Muscle of leg (tissue), 16 donors: ENCODE measurements at places on chromosomes 5 and 9. TPM values are rescaled to one million over a fixed set of nuclear protein-coding genes. Genes with fewer than 3 reads are reported as not detected.

CENPK gene
- 16.1 TPM for polyA plus RNA-seq

EQTN gene
- not detected for polyA plus RNA-seq

ELOVL7 gene
- 0.95 TPM for polyA plus RNA-seq

GRCh38 chr5:95100551-95100950 lies 184.3 kb downstream of the MCTP1 start:
- H3K36me3 ChIP-seq: no peaks in the 10 kb centered on the region
- H3K27me3 ChIP-seq: no peaks in the 10 kb centered on the region
- no peak overlapping the region for H3K4me3 ChIP-seq
- H3K27ac ChIP-seq: no peak overlapping the region
- H3K4me1 ChIP-seq: no peaks in the 10 kb centered on the region

DNA sequence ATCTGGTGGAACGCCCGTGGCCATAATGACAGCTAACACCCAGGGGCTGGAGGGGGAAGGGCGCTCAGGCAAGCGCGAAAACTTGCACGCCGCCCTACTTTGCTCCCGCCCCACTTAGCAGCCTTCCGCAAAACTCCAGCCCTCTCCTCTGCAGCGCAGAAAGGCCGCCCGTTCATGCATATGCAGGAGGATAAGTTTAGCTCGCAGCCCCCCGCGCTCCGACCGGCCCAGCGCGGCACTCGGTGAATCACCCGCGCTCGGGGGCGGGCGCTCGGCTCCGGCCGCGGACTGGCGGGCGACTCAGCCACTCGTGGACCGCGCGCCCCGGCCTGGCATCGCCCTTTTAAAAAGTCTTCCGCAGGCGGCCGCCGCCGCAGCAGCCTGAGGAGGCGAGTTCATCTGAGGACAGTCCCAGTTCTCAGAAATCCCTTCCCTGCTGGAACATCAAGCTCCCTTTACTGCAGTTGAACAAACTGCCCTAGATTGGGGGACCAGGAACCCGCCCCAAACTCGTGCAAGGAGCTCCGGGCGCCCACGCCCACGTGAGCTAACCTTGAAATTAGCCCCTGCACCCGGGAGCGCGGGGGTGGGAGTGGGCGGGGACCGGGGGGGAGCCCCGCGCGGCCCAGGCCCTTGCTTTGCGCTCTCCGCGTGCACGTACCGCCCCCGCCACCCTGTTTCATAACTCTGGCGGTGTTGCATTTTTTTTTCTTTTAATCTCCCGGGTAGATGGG lies 4.5 kb upstream of the KLF9 start:
- DNase-seq: peak; percentile 96
- H3K27me3 ChIP-seq: peaks cover 19% of the 10 kb centered on the region
- no peaks in the 10 kb centered on the region for H3K36me3 ChIP-seq
- H3K27ac ChIP-seq: peak overlapping the region; percentile 94
- H3K4me3 ChIP-seq: peak overlapping the region; percentile 57

DNA sequence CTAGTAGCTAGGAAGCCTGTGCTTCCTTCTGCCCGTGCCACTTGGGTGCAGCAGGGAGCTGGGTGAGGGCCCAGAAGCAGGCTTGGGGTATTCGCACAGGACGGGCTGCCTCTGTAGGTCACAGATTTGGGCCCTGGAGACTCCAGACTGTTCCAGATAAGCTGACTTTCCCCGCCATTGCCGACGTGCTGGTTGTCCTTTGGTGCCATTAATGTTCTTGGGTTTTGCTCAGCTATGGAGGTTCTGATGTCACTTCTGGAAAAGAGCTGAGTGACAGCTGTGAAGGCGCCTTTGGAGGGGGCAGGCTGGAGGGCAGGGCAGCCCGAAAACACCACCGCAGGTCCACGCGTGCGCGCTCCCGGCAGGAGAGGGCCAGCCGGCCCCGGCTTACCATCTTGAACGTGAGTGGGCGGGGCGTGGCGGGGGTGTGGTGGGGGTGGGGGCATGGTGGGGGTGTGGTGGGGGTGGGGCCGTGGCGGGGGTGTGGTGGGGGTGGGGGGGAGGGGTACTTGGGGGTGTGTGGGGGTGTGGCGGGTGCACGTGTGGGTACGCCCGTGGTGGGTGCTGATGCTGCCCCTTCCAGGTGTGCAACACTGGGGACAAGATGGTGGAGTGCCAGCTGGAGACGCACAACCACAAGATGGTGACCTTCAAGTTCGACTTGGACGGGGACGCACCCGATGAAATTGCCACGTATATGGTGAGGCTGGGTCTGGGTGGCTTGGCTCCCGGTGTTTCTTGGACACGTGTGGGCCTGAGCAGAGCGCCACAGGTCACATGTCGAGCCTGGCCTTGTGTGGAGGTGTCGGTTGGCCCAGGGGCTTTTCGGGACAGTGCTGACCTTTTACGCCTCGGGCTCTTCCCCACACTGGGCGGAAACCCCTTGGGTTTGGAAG lies 79.6 kb downstream of the WNK2 start:
- H3K4me3 ChIP-seq: no peak overlapping the region
- peaks cover 8% of the 10 kb centered on the region for H3K4me1 ChIP-seq

DNA sequence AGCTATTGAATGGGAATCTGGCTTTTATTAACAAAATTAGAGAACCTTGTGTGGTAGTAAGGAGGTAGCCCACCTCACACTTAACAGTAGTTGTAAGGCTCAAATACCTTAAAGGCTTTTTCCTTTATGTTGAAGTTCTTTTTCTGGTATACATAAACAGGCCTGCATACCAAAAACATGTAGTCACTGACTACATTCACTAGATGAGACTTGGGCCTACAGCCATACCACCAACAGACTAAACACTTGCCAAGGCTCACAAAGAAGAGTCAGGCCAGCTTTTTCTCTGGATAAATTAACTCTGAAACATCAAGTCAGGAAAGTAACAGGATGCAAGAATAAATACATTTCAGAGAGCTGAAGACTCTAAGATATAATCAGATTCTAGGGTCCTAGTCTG lies 78.6 kb upstream of the MPDZ start:
- no peaks in the 10 kb centered on the region for H3K36me3 ChIP-seq
- no peak overlapping the region for H3K4me3 ChIP-seq
- H3K27me3 ChIP-seq: no peaks in the 10 kb centered on the region
- H3K4me1 ChIP-seq: no peaks in the 10 kb centered on the region

- H3K36me3 ChIP-seq: no peaks in the 10 kb centered on the region
- DNase-seq: peak; percentile 22
Observed at GRCh38 chr9:111481885-111482636, 2.1 kb downstream of the ECPAS start.

- H3K4me3 ChIP-seq: no peak overlapping the region
- DNase-seq: peak; percentile 47
- H3K36me3 ChIP-seq: no peaks in the 10 kb centered on the region
- no peaks in the 10 kb centered on the region for H3K27me3 ChIP-seq
Observed at GRCh38 chr5:118723021-118723338, 265.4 kb downstream of the DTWD2 start.

- no peak for DNase-seq
- H3K4me1 ChIP-seq: peaks cover 3% of the 10 kb centered on the region
- no peaks in the 10 kb centered on the region for H3K27me3 ChIP-seq
- no peak overlapping the region for H3K4me3 ChIP-seq
Observed at GRCh38 chr9:104960662-104961061, 32.7 kb upstream of the ABCA1 start.

- H3K4me1 ChIP-seq: peaks cover 37% of the 10 kb centered on the region
- DNase-seq: no peak
- H3K27ac ChIP-seq: no peak overlapping the region
Observed at GRCh38 chr5:172506921-172507320, 52.6 kb upstream of the SH3PXD2B start.

- DNase-seq: no peak
- H3K4me3 ChIP-seq: no peak overlapping the region
- no peaks in the 10 kb centered on the region for H3K36me3 ChIP-seq
- no peaks in the 10 kb centered on the region for H3K27me3 ChIP-seq
Observed at GRCh38 chr5:40813698-40814281, 15.6 kb upstream of the PRKAA1 start.

- no peak overlapping the region for H3K4me3 ChIP-seq
- no peak for DNase-seq
- H3K27me3 ChIP-seq: peaks cover 1% of the 10 kb centered on the region
Observed at GRCh38 chr5:169004551-169004950, 296.4 kb downstream of the SLIT3 start.

DNA sequence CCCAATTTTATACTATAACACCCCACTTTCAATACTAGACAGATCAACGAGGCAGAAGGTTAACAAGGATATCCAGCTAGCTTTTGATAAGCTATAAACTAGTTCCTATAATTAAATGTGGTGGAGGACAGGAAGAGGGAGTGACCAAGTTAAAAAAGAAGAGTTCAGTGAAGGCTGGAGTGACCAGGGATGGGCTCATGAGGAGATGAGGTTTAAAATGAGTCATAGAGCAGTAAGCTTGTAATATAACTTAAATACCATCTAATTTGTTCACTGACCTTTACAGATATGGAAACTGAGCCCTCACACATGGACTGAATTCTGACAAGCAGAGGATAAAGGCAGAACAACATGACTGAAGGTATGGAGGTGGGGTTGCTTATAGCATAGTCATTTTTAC lies 284.5 kb downstream of the SPATA31D1 start:
- H3K4me1 ChIP-seq: no peaks in the 10 kb centered on the region
- H3K27ac ChIP-seq: no peak overlapping the region
- H3K4me3 ChIP-seq: no peak overlapping the region
- H3K36me3 ChIP-seq: no peaks in the 10 kb centered on the region
- no peaks in the 10 kb centered on the region for H3K27me3 ChIP-seq
- no peak for DNase-seq

- H3K27me3 ChIP-seq: peaks cover 3% of the 10 kb centered on the region
- peak overlapping the region; percentile 72 for H3K4me3 ChIP-seq
- H3K36me3 ChIP-seq: peaks cover 8% of the 10 kb centered on the region
- DNase-seq: no peak
- H3K4me1 ChIP-seq: peaks cover 25% of the 10 kb centered on the region
Observed at GRCh38 chr9:36192196-36192595, 1.5 kb downstream of the CLTA start.

DNA sequence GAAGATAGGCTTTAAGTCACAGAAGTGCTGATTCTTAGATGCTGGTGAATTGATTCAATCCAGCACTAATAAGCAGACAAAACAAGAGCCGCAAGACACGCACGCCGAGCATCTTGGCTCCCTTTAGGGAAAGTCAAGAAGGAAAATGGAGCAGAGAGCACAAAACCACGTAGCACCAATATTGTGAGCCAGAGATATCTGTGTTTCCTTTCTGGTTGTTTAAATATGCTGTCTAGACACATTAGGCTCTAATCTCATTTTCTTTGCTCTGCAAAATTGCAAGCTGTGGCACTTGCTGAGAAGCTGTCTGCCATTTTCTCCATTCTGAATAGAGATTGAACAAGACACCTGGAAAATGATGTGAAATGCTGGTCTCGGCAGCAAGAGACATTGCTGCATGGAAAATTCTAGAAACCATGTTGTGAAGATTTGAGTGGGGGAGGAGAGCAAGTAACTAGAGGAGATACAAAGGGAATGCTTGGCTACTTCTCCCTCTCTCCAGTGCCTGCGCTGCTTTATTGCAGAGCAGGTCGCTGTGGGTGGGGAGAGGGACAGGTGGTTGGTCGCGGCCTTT lies 336.3 kb downstream of the MED10 start:
- H3K4me1 ChIP-seq: no peaks in the 10 kb centered on the region
- DNase-seq: no peak
- no peak overlapping the region for H3K4me3 ChIP-seq

DNA sequence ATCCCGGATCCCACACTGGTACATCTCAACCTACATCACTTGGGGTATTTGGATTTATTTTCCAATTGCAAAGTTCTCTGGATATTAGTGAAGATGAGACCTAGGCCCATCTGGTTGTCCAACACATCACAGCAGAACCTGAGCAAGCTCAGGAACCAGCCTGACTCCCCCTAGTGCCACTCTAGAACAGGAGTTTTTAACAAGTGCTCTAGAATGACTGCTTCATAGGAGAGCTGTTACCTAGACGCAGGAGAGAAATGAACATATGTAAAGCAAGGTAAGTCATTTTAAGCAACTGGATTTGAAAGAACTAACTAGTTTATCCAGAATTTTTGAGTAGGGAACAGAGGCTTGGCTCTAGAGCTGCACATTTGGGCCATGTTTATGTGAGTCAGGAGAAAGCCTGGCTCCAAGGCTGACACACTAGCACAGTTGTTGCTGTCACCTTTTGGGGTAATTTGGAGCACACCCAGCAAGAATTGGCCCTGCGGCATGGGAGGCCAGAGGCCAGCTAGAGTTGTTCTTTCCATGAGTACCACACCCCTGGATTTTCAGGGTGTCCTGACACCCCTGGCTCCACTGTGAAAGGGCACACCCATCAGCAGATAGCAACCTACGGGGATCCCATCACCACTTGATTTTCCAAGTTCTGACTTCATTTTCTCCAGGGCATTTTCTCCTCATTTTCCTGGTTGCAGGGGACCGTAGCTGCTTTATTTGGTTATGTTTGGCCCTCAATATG lies 110.9 kb upstream of the LPAR1 start:
- H3K27me3 ChIP-seq: no peaks in the 10 kb centered on the region
- H3K36me3 ChIP-seq: no peaks in the 10 kb centered on the region
- peaks cover 8% of the 10 kb centered on the region for H3K4me1 ChIP-seq
- peak overlapping the region; percentile 68 for H3K27ac ChIP-seq
- peak; percentile 81 for DNase-seq

DNA sequence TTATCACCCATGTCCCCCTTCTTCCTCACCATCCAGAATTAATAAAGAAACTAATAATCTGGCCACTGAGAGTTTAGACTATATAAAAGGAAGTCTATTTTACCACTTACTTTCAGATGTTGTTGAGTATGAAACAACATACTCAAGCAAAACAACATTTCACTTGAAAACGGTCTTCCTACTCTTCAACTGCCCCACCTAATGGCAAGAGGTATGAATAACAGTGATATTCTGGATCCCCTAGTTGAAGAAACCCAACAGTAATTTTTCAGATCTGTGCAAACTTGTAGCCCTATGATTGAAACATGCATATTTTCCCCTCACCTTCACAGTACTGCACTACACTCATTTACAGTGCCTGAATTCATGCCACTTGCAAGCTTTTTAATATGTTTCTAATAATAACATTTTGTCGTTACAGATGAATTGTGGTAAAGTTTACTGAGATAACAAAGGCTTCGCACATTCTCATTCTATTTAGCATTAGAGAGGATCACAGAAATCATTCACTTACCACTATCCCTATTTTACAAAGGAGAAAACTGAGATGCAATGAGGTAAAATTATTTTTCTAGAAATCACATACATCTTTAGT lies 267.9 kb upstream of the PDE4D start:
- H3K27me3 ChIP-seq: no peaks in the 10 kb centered on the region
- peak; percentile 15 for DNase-seq

- H3K27me3 ChIP-seq: no peaks in the 10 kb centered on the region
- DNase-seq: no peak
- H3K36me3 ChIP-seq: no peaks in the 10 kb centered on the region
Observed at GRCh38 chr9:7328453-7328852, 471.1 kb downstream of the DMAC1 start.

DNA sequence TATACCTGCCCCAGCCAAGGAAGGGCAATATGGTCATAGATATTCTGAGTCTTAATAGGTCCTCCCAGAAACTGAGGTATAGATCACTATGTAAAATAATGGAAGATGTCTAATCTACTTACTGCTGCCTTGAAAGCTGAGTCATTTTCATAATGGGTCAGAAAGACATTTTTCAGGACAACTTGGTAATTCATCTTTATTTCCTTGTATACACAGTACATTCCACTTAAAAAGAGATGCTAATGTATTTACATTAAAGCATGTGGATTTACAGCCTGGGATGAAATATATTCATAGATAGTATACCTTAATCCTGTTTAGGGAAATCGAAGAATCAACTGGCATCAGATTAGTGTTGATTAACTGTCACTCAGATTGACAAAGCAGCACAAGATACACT lies 219.1 kb upstream of the PPP1R2B start:
- peaks cover 3% of the 10 kb centered on the region for H3K36me3 ChIP-seq
- no peak overlapping the region for H3K4me3 ChIP-seq
